ENCODE measurements at places on chromosomes 16 and 17.

GRCh38 chr16:58853854-58854791, 120.0 kb upstream of the GOT2 start:
- no peak for DNase-seq

DNA sequence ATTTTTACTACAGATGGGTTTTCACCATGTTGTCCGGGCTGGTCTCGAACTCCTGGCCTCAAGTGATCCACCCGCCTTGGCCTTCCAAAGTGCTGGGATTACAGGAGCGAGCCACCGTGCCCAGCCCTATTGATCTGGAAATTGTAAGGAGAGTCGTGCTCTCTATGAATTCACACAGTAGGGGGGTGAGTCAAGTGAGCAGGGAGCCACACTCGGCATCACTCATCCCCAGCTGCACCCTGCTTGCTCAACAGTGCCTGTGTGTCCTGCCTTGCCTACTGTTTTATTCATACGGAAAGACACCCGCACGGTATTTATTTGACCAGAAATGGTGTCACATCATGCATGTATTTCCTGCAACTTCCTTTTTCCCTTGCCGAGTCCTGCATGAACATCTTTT, 157.2 kb upstream of the FOXF1 start:
- no peak for DNase-seq

GRCh38 chr16:73764321-73764720, 532.3 kb upstream of the PSMD7 start:
- no peak for DNase-seq

GRCh38 chr16:57591870-57592485, 36.5 kb upstream of the ADGRG1 start:
- no peak for DNase-seq

DNA sequence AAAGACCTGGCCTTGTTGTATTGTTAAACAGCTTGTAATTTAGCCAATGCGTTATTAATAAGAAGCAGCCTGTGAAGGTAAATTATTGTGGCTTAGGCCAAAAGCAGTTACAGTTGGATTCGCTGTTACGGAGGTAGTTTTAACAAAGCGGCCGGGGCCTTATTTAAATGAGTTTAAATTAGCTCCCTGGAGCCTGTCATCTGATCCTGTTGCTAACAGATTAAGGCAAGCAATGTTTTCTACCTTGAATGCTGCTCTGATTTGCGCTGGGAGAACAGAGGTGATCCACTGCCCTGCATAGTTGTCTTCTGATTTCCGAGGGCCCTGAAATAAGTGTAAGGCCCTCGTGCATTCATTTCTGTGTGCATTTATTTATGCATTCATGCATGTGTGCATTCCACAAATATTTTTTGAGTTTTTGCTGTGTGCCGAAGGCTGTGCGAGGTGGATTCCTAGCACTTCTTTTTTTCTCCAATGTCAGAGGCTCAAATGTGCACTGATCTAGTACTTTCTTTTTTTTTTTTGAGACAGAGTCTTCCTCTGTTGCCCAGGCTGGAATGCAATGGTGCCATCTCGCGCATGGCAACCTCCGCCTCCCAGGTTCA, 10.9 kb downstream of the SEC14L5 start:
- no peak for DNase-seq

GRCh38 chr17:8048236-8048635, 9.4 kb downstream of the ALOX15B start:
- peak; percentile 42 for DNase-seq

DNA sequence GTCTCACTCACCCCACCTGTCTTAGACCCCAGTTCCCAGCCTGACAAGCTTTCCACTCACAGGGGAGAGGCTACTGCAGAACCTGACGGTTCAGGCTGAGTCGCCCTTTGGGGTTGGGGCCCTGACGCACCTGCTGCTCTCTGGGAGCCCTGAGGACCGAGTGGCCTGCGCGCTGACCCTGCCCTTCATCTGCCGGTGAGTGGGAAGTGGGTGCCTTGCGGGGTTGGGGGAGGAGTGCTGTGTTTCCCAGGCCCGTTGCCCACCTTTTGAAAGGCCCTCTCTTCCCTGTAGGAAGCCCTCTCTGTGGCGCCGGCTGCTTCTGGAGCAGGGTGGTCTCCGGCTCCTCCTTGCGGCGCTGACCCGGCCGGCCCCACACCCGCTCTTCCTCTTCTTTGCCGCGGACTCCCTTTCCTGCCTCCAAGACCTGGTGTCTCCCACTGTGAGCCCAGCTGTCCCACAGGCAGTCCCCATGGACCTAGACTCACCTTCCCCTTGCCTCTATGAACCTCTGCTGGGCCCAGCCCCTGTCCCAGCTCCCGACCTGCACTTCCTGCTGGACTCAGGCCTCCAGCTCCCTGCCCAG, 6.1 kb upstream of the TGFB1I1 start:
- DNase-seq, result peak; percentile 59

- DNase-seq, result no peak
Observed at GRCh38 chr16:2280981-2281542, 13.1 kb upstream of the RNPS1 start.

All from sigmoid colon (tissue), 7 donors.